Glutamatergic neuron (in vitro differentiated cells): ENCODE measurements at places on chromosomes 2 and 18. TPM values are rescaled to one million over a fixed set of nuclear protein-coding genes. Genes with fewer than 3 reads are reported as not detected.

GRCh38 chr18:51754566-51754965, 557.1 kb upstream of the MEX3C start:
- no peak for DNase-seq

- DNase-seq: no peak
Measured at GRCh38 chr18:11607906-11608305, 1.5 kb upstream of the SLC35G4 start.

Gene GCG
- not detected for total RNA-seq

Gene EPHA4
- total RNA-seq: 57.2 TPM

DNA sequence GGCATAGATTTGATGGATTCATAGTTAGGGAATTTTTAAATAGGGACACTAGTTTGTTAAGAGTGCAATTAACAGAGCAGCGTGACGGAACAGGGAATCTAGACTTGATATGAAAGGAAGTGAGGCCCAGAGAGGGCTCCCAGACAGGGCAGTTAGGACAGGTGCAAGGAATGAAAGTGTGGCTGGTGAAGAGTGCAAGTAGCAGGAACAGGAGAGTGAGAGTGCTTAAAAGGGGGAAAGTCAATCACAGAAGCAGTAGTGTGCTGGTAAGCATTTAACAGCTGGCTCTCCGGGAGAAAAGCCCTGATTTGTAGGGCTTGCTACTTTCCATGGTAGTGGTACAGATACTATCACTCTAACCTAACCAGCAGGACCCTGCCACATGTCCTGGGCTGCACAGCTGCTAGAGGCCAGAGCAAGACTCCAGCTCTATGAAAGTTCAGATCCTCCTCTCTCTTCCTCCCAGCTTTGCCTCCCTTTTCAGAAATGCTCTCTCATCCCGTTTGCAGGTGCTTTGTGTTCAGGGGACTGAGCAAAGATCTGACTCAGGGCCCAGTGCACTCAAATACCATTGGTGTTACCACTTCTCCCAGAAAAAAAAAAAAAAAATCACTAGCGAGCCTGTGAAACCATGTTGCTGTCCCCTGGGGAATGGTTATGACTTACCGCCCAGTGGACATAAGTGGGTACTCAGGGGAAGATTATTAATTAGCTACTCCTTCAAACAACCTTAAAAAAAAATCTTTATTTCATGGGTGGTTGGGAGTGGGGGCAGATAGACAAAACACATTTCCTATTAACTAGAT, 18.1 kb upstream of the GCFC2 start:
- no peak for DNase-seq

Gene TMEM178A
- total RNA-seq: 12.5 TPM

DNA sequence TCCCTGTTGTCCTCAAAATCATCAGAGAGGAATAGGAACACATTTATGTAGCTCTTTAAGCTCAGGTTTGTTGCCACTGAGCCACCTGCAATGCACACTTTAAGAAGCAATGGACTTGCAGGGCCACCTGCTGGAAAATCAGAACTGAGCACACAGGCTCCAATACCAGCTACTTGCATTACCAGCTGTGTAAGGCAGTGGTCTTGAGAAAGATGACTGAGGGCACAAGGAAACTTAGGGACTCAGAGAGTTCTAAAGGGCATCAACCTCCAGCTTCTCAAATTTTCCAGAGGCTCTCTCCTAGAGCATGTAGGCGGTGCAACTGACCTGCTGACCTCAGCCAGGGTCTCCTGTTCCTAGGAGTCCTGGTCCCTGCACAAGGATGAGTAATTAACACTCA, 2.5 kb upstream of the CNDP2 start:
- no peak for DNase-seq
